ENCODE measurements at places on chromosomes 11 and 22.

DNA sequence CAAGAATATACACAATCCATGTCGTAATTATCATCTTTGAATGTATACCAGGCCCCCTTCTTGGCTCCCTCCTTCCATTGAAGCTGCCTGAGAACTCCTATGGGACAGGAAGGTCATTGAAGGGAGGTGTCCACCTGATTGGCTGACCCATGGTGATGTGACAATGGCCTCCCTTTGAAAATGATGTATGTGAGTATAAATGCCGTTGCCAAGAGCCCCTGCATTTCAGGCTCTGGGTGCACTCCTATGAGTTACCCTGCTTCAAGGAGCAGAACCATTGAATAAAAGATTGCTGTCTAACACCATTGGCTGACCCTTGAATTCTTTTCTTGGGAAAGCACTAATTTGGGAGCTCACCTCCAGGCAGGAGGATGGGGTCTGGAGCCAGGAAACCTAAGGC lies at the start of gene SPATA19:
Gene SPATA19, minus strand, starts transcription at position 101 of the 400 bp plus-strand sequence. Its CDS starts 67 bp downstream, at position 34.
- no peak for DNase-seq

GRCh38 chr11:109153836-109154235 lies 268.2 kb upstream of the C11orf87 start:
- DNase-seq = no peak

DNA sequence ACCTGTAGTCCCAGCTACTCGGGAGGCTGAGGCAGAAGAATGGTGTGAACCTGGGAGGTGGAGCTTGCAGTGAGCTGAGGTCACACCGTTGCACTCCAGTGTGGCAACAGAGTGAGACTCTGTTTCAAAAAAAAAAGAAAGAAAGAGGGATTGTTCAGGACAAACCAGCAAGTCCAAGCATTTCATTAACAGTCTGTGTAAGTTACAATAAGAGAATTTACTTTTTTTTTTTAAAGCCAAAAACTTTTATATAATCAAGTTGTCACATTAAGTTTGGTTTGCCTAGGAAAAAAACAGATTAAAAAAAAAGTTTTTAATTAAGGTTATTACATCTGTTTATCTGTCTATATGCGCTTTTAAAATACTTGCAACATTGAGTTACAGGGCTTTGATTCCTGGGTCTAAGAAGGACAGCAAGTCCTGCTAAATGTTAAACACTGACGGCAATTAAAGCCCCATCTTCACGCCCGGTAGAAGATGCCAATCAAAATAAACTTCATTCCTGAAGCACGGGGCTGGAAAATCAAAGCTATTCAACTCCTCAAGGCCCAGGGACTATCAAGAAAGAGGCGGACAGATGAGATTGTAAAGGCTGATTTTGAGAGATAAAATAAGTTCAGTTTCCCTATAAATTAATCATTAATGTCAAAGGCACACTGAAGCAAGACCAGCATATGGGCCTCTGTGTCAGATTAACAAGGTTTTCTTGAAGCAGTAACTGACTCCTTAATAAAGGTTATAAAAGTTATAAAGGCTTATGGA lies 10.7 kb downstream of the TMEM138 start:
- DNase-seq = no peak

DNA sequence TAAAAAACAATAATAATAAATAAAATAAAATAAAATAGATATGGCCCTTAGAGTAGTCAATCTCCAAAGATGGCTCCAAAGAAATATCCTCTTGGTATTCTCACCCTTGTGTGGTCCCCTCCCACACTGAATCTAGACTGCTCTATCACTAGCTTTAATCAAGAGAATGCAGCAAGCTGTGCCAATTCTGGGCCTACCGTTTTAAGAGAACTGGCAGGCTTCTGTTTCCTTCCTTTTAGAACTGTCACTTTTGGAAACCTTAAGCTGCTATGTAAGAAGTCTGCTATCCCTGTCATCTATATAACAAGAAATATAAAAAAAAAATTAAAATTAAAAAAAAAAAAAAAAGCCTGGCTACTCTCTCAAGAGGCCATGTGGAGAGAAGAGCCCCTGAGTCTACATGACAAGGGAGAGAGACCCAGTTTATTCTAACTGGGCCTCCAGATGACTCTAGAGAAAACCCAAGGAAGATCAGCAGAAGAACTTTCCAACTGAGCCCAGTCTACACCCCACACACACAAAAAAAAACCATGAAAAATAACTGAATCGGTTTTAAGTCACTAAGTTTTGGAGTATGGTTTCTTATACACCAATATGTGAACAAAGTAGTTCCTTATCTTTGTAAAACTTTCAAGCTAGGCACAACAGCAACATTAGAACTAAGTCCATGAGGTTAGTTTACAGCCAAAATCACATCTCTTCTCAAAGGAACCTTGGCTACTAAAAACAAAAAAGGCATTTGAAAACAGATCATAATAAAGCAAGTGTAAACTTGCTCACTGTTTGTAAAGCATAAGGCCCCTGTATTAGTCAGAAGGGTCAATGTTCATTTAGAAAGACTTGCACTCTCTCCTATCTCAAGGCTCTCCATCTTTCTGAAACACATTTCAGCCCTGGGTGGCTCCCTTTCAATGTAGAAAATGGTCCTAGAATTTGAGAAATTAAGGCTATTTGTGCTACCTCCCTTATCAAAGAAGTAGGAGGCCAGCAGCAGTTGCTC lies 67.3 kb downstream of the AMBRA1 start:
- DNase-seq = no peak

DNA sequence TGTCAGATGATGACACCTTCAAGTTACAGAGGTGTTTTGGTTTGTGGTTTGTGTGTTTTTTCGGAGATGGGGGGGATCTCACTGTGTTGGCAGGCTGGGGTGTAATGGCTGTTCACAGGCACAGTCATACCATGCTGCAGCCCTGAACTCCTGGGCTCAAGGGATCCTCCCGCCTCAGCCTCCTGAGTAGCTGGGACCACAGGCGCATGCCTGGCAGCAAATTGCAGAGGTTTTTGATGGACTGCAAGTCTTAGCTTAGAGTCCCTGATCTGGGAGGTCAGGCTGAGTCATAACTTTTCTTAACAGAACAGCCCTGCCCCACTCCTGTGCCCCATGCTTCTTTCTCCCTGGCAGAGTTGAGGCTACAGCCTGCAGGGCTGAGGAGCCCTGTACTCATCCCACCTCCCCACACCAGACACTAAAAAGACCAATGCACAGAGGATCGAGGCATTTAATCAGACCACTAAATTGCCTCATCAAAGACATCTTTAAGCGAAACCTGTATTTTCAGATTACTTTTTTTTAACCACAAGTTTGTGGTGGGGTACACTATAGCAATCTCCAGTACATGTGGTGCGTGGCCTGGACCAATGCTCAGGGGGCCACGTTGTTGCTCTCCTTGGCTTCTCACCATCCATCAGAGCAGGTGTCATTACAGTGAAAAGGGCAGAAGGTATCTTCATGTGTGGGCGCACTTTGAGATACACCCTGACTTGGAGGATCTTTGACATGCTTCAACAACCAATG lies 17.1 kb upstream of the ADORA2A start:
- DNase-seq = no peak

DNA sequence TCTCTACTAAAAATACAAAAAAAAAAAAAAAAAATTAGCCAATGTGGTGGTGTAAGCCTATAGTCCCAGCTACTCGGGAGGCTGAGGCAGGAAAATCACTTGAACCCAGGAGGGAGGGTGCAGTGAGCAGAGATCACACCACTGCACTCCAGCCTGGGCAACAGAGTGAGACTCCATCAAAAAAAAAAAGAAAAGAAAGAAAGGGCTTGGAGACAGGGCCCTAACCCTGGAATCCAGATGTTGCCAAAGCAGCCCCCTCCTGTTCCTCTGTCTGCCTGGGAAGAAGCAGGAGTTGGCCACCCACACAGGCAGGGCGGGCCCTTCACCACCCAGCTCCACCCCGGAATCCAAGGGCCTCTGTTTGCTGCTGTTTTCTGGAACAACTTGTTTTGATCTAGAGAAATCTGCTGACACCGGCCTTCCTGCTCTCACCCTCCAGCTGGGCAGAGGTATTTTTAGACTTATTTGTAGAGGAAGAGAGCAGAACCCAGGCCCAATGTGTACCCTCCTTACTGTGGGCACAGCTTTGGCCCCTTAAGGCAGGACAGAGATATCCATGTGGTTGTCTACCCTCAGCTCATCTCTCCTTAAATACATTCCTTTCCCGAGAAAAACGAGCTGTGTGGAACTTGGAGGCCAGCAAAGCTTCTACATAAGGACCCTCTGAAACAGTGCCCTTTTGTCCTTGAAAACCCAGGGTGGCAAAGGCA lies 2.7 kb upstream of the NEAT1 start:
- no peak for DNase-seq

DNA sequence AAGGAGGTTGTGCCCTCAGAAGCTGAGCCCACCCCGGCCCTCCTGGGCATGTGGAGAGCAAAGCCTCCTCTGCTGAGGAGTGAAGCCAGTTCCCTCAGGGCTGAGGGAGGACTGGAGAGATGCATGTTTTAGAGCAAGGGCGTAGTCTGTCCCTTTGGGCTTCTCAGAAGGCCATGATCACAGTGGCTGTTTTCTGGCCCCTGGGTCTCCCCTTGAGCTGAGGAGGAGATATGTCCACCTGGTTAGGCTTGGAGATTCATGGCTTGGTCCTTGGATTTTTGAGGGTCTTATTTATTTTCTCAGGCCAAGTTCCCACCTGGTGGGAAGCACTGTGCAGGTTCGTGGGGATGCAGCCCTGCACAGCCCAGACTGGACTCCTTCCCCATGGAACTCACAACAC lies 46.5 kb upstream of the THY1 start:
- DNase-seq = no peak

DNA sequence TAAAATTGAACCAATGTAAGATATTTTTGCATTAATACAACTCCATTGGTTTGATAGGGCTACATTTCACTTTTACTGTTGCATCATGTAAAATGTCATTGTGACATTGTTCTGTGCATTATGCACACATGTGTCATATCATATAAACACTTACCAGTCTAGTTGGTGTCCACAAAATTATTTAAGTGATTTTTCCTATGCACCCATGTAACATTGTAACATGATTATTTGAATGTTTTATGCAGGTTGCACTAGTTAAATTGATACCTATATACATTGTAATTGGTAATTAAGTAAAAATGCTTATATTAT lies 9.6 kb upstream of the BIRC3 start:
- DNase-seq = no peak

GRCh38 chr11:96506953-96507354 lies 117.1 kb downstream of the JRKL start:
- no peak for DNase-seq

DNA sequence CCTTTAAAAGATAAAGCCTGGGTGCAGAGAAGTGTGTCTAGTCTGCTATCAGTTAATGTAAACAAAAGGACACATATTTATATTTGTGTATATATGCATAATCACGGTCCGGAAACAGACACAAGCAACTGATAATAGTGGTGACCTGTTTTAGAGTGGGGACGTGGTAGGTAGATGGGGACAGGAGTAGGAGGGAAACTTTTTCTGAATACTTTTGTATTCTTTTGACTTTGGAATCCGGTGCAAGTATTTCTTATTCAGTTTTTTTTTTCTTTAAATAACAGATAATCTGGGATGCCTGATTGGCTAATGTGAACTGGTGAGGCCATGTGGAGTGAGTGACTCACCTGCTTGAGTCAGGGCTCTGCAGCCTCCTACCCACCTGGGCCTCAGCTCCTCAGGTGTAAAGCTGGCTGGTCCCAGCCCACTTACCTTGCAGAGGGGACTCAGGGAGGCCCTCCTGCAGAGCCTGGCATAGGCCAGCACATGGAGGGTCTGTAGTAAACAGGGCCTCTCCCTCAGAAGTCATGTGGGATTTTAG lies 15.3 kb downstream of the MICAL2 start:
- DNase-seq = no peak

DNA sequence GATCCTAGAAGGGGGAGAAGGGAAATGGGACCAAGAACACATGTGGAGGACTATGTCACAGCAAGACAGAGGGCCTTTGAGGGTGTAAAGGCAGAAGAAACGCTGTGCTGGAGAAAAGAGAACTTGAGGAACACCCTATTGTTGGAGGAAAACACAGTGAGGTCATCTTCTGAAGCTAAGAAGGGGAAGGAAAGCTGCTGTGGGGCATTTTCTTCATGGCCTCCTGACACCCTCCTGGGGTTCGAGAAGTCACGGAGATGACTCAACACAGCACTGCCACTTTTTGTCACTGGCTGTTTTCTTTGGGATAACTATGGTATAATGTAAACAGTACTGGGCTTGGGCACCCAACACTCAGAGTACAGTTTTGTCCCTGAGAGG lies 492.6 kb upstream of the CADM1 start:
- DNase-seq = no peak

- DNase-seq = no peak
These were observed 12.9 kb upstream of the CDKN1C start for GRCh38 chr11:2898366-2899079.

- DNase-seq = no peak
These were observed 103.8 kb downstream of the STIM1 start for GRCh38 chr11:3959015-3959902.

Measured in stimulated activated CD8-positive, alpha-beta memory T cell treated with anti-CD3 and anti-CD28 coated beads, Interleukin-15, amount 100 ng/mL, for 24 hours (primary cell).